Stimulated activated CD4-positive, alpha-beta T cell treated with anti-CD3 and anti-CD28 coated beads, Interleukin-4, amount 100 ng/mL, for 24 hours (primary cell): ENCODE measurements at places on chromosomes 1 and 21.

GRCh38 chr1:100883963-100884362 is 10.7 kb downstream of the EXTL2 start:
- no peak for DNase-seq

DNA sequence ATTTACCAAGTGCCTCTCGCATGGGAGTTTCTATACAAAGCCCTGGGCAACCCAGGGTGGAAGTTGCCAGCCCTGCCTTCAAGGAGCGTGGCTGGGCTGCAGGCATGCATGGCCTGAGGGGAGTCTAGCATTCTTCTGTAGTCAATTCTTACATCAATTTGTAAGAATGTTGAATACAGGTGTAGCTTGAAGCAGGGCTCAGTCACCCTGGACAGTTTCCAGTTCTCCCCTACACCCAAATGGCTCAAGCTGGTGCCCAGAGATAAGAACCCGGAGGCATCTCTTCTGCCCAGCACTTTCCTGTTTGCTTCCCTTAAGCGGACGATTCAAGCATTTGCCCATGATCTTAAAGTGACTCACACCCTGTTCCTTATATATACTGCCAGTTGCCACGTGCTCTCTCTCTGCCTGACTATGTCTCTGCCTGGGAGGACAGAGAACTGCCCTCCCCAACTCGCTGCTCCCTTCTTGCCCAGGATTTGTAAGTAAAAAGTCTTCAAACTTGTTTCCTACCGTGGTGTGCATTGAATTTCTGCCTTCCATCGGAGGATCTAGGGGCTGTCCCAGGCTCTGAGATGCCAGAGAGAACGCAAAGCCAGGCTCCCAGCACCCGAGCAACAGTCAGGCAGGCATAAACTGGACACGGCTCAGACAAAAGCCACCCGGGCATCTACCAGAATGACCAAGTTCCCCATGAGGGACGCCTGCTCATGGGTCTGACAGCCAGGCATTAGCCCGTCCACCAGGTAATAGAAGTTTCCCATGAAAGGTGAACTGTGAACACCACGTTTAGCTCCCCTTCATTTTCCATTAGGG is 50.9 kb upstream of the AJAP1 start:
- DNase-seq = no peak

- DNase-seq = no peak
These were observed 41.7 kb downstream of the PLXNA2 start for GRCh38 chr1:208202333-208202995.

- no peak for DNase-seq
These were observed 32.8 kb upstream of the PKP1 start for GRCh38 chr1:201250326-201251011.

DNA sequence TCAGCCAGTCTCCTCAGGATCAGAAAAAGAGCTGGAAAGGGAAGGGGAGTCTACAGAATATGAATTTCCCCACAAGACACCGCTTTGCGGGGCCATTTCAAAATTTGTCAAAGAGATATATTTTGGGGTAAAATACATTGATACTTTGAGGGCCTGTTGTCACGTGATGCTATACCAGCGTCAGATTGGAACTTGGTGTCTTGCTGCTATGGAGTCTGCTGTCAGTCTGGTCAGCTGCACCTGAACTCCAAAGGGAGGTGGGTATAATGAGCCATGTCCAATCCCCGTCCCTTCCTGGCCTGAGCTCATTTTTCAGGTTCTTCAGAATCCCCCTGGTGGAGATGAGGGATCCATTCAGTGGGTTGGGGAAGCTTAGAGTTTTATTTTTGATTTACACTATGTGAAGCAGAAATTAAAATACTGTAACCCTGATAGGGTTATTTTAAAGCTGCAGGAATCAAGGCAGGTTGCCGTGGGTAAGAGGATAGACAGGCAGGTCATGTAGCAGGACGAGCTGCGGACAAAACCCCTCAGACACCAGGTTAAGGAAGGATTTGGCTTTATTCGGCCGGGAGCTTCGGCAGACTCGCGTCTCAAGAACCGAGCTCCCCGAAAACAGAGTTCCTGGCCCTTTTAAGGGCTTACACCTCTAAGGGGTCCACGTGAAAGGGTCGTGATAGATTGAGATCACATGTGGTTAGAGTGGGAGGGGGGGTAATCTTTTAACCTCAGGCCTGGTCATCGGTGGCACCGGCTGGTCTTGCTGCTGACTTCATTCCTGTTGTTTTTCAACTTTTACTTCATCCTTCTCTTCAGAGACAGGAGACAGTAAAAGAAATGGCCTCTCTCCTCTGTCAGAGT is 2.2 kb upstream of the POFUT2 start:
- peak; percentile 2 for DNase-seq

GRCh38 chr21:18499761-18500376 is 96.3 kb upstream of the TMPRSS15 start:
- DNase-seq = peak; percentile 19

DNA sequence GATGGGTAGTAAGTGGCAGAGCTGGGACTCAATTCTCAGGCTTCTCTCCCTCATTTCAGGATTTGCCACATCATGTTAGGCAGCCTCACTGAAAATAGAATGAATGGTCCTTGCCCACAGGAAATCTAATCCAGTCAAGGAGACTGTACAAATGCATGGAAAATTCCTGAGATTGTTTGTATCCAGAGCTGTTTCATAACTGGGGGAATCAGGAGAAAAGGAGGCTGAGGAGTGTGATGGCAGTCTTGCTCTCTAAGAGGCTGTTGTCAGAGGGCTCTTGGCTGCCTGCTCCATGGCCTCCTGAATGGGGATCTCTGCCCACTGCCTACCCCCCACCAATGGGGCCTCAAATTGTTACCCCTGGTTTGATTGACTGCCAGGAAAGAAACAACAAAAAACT is 141.9 kb upstream of the TNR start:
- no peak for DNase-seq

- no peak for DNase-seq
These were observed 48.2 kb downstream of the RAB3GAP2 start for GRCh38 chr1:220224033-220224432.

DNA sequence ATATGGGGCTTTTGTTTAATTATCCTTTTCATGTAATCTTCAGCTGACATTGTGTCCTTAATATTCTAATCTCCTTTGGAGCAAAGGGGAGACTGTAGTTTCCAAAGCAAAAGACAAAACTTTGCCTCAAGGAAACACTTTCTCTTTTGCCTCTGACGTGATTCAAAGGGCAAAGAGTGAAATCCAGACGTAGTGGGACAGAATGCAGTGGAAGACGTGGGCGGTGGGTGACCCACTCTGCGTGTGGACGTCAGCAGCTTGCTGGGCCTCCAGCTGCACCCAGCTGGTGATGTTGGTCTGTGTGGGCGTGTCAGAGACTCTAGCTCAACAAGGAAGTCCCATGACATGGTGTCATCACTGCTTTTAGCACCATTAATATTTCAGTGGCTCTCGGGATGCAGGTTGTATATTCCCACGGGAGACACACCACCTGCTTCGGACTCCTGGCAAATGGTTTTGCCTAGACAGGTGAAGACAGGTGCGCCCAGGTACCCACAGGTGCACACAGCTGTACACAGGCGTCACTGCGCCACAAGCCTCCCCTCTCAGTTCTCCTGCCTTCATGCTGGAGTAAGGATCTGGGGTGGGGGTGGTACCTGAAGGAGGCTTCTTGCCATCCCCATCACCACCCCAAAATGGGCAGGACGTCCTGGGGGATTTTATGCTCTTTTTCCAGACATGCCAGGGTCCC is 292.1 kb upstream of the VAMP3 start:
- no peak for DNase-seq

GRCh38 chr1:224133741-224134299 is 19.9 kb downstream of the FBXO28 start:
- DNase-seq = no peak

DNA sequence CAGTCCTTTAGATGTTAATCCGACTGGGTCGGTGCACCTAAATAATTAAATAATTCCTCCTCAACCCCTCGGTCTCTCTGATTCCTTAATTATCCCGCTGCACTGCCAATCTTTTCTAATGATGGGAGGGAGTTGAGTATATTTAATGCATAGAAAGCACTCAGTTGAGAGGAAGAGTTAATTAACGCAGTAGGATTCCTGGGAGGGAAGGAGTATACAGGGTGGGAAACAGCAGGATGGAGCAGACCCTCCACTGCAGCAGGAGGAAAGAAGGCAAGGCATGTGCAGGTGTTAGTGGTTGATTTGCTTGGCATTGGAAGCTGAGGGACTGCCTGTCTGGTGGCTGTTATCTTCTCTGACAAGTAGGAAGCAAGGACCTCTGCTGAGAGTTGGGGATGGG is 9.9 kb upstream of the REN start:
- DNase-seq = no peak

DNA sequence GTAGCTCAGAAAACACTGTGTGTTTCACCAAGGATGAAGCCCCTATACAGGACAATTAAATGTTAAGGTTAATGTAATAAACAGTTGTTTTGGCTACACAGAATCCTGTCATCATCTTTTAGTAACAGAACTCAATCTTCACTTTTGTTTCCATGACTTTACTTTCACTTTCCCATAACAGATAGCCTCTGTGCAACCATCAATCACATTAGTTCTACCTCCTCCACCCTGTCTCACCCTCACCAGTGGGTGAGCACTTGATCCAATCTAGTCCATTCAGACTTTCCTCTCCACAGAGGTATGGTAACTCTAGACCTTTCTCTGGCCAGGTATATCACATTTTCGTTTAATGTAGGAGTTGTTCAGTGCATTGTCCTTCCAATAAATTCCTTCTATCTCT is 1018.5 kb downstream of the ADGRL2 start:
- DNase-seq = no peak

- peak; percentile 65 for DNase-seq
These were observed 9.5 kb upstream of the KCNA2 start for GRCh38 chr1:110615548-110616130.

DNA sequence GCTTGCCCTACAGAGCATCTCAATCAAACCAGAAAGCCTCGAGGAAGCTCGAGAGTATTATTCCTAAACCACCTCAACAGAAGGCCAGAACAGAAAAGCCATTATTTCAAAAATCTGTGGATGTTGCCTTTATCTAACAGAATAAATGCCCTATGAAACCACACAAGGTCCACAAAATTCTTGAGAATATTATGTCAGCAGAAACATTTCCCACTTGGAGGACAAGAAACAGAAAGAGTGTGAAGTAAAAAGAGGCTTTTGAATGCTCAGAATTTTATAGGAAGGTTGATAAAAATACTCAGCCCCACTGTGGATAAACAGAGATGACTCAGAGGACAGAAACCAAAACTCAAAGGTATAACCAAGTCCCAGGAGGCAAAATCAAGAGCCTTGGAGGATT is 146.4 kb upstream of the LRRC7 start:
- DNase-seq = no peak

GRCh38 chr1:209675565-209676154 is 448 bp downstream of the G0S2 start:
- DNase-seq = no peak

GRCh38 chr1:162922201-162922600 is 61.2 kb upstream of the CCDC190 start:
- DNase-seq = no peak

DNA sequence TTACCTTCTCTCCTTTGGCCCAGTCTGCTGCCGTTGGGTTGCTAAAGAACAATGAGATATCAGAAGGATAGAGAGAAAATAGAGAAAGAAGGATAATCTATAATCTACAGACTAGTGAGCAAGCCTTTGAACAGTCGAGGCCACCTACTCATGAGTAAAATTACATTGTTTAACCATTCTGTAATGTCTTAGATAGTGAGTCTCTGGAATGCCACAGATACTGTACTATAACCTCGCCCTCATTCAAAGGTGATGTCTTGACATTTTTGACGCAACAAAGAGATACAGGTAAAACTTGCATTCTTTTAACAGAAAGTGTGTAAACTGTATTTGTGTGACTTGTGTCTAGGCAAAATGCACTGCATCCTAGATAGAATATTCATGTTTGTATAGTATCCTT is 77.9 kb downstream of the LAMC1 start:
- DNase-seq = no peak

DNA sequence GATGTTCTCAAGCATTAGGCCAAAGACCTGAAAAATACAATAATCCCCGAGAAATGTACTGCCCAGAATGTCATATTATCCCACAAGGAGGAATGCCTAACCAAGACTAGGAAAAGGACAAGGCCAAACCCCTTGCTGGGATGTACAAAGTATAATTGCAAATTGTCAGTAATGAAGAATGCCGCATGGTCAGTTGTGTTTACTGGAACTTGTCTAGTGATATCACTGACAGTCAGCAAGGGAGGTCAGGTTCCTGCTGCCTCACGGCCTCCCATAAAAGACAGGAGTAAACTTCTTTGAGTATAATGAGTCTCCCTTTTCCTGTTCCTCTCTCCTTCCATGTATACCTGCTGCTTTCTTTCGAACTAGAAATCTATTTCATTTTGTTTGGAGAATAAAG is 222.8 kb downstream of the RHOU start:
- DNase-seq = no peak

- no peak for DNase-seq
These were observed 54.5 kb upstream of the PTGFRN start for GRCh38 chr1:116855191-116855619.

GRCh38 chr21:31872452-31873274 is at the start of gene HUNK:
TSS of gene HUNK (plus strand) at chr21:31873020. CDS start at chr21:31873675, 655 bp downstream.
- no peak for DNase-seq

- no peak for DNase-seq
These were observed 71.0 kb upstream of the TRABD2B start for GRCh38 chr1:48068206-48068605.

GRCh38 chr1:11342621-11343032 is 69.6 kb downstream of the UBIAD1 start:
- no peak for DNase-seq

- no peak for DNase-seq
These were observed 70.2 kb downstream of the CCDC30 start for GRCh38 chr1:42533101-42533863.

DNA sequence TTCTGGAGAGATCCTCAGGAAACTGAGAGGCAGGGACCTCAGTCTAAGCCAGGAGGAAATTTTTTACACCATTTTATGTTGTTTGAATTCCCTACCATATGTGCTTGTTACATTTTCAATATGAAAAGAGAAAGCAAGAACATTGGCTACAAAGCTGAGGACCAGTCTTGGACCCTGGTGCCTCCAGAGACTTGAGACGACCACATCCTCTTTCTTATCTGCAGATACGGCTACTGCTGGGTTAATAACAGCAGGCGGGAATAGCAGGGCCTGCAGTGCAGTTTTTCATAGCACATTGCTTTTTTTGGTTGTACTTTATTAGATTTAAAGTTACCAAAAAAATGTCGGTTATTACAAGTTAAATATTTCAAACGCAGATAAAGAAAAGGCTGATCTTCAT is 3.9 kb downstream of the KDM4A start:
- no peak for DNase-seq

- no peak for DNase-seq
These were observed 19.0 kb upstream of the POGZ start for GRCh38 chr1:151478140-151478812.
